ENCODE measurements at places on chromosomes 11 and 22. TPM values are rescaled to one million over a fixed set of nuclear protein-coding genes. Genes with fewer than 3 reads are reported as not detected.

FREY1 gene
- total RNA-seq: 0.51 TPM

USP28 gene
- total RNA-seq: 32.0 TPM

OR51A4 gene
- not detected for total RNA-seq

ZNF280B gene
- 2.4 TPM for total RNA-seq

SNAP29 gene
- 6.1 TPM for total RNA-seq

Measured in H4 (cell line).